Activated CD8-positive, alpha-beta memory T cell treated with anti-CD3 and anti-CD28 coated beads for 4 hours (primary cell): ENCODE measurements at places on chromosomes 13 and 19.

- DNase-seq: no peak
Measured at GRCh38 chr19:15423130-15423529, 4.3 kb upstream of the AKAP8L start.

- DNase-seq: no peak
Measured at GRCh38 chr13:97223711-97224541, 1.8 kb downstream of the MBNL2 start.

DNA sequence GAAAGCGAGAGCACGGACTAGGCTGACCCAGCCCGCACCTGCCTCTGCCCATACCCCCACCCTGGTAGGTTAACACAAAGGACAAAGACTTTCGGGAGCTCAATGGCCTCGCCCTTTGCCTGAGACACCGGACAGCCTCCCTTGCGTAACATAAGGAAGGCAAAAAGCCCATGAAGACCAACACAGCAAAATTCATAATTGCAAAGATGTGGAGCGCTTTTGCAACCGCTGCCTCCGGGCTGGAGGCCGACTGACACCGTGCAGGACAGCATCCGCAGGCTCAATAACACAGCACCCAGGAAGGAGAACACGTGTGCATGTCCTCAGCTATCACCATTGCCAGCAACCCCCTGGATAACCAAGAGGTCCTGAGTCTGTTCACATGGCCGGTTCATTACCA is 15.4 kb downstream of the LILRA1 start:
- DNase-seq: no peak

- DNase-seq: no peak
Measured at GRCh38 chr13:100244431-100244830, 155.5 kb downstream of the PCCA start.

GRCh38 chr19:42402376-42403116 is 12.4 kb upstream of the CNFN start:
- DNase-seq: no peak

GRCh38 chr19:31415322-31415721 is 66.1 kb upstream of the TSHZ3 start:
- no peak for DNase-seq

- DNase-seq: no peak
Measured at GRCh38 chr13:60758637-60759036, 361.6 kb downstream of the TDRD3 start.

DNA sequence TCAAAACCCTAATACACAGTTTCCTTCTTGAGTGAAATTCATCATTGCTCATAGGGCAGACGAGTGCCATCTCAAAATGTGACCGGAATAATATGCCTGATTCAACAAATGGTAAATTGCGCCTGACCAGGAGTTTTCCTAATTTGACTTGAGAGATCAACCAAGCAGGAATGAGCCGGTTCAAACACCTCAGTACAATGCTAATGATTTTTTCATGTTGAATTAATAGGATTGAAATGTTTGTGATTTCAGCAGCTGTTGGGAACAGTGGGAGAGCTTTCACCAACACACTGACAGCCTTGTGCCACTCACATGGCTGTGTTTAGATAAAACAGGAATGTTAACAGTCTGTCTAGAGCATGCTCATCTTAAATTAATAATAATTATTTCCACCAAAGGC is 484.8 kb downstream of the PCDH9 start:
- no peak for DNase-seq

- DNase-seq: no peak
Measured at GRCh38 chr13:44395976-44396694, 22.5 kb downstream of the SERP2 start.

DNA sequence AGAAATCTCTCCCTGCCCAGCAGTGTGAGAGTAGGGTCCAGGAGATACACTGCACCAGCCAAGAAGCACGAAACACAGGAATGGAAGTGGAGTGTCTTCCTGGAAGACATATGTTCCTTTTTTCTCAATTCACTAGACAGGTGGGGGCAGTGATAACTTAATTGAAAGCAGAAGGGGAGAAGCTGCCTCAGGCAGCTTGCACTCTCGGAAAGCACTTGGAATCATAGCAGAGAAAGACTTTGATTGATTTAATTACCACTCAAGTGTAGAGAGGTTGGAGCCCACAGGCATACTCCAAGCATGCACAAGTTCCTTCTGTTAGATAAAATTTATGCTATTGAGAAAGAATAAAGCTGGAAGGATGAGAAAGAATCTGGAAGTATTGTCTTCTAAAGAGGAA is 249.4 kb downstream of the SLITRK6 start:
- no peak for DNase-seq

DNA sequence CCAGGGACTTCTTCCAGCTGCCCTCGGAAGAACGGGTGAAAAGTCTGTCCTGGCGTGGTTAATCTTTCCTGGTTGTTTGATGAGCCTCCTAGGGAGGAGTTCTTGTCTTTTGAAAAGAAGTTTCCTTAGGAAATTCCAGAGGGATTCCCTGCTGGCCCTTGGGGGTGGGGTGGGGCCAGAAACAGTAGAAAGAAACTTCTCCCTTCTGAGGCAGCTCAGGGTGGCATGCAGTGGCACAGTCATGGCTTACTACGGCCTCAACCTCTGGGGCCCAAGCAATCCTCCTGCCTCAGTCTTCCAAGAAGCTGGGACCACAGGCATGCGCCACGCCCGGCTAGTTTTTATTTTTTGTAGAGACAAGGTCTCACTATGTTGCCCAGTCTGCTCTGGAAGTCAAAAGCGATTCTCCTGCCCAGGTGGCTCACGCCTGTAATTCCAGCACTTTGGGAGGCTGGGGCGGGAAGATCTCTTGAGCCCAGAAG is 1.5 kb downstream of the ZNF101 start:
- DNase-seq: no peak

- no peak for DNase-seq
Measured at GRCh38 chr13:60019119-60019993, 144.4 kb downstream of the DIAPH3 start.

DNA sequence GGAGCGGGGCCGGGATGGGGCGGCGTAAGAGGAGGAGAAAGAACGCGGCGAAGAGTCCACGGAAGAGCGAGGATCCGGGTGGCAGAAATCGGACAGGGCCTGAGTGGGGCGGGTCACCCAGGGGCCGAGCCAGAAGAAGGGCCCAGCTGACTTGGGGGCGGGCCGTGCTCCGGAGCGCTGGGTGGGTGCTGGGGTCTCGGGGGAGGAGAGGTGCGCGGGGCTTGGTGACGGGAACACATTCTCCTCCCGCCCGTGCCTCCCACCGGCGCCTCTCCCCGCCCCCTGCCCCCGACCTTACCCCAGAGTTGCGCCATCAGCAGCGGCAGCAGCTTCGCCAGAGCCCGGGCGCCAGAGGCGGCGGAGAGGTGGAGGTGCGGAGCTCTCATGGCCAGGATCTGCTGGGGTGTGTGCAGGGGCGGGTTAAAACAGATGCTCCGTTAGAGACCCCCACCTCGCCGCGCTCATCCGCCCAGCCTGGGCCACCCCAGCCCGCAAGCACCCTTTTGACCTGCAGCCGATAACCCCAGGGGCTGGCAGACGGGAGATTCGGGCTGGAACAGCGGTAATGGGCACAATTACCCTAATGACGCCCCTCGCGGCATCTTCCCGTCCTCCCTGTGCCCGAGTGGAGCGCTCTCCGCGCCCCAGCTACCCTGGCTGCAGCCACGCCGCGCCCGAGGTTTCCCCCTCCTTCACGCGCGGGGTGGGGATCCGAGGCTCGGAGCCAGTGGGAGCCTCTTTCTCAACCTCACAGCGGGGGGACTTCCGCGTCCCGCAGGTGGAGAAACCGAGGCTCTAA is 565 bp downstream of the KLK10 start:
- DNase-seq: no peak

- no peak for DNase-seq
Measured at GRCh38 chr13:102440259-102440936, 38.5 kb upstream of the FGF14 start.

DNA sequence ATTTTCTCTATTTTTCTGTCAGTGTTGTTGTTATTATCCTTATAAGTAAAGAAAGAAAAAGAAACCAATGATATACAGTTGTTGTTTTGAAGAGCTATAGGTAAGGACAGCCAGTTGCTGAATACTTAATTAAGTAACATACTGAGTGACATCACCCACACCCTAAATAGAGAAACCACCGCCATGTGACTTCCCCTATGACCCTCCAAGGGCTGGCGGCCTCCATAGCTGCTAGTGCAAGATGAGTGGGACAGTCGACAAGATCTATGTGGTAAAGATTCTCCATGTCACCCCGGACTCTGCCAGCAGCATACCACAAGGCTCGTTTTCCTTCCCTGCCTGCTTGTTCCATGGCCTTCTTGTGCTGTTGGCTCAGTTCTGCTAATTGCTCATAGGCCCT is 221.1 kb downstream of the DNAJC15 start:
- DNase-seq: no peak

GRCh38 chr13:51823863-51824262 is 19.9 kb upstream of the DHRS12 start:
- DNase-seq: no peak

- no peak for DNase-seq
Measured at GRCh38 chr13:105139048-105139379, 1396.4 kb downstream of the EFNB2 start.

DNA sequence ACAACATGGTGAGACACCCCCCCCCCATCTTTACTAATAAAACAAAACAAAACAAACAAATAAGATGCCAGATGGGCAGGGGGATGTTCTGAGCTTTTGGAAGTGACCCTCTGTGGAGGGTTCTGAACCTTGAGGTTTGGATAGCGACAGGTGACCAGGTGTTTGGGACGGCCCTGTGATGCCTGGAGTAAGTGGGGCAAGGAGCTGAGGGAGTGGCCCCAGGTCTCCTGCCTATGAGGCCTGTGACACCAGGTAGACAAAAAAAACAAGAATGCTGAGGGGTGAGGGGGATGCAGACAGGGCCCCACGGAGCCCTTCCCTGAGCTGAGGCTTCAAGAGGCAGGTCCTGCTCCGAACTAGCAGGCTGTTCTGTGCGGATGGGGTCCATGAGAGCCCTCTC is 9.2 kb downstream of the ADGRE2 start:
- no peak for DNase-seq

- no peak for DNase-seq
Measured at GRCh38 chr13:45828256-45828968, 23.1 kb downstream of the SIAH3 start.

DNA sequence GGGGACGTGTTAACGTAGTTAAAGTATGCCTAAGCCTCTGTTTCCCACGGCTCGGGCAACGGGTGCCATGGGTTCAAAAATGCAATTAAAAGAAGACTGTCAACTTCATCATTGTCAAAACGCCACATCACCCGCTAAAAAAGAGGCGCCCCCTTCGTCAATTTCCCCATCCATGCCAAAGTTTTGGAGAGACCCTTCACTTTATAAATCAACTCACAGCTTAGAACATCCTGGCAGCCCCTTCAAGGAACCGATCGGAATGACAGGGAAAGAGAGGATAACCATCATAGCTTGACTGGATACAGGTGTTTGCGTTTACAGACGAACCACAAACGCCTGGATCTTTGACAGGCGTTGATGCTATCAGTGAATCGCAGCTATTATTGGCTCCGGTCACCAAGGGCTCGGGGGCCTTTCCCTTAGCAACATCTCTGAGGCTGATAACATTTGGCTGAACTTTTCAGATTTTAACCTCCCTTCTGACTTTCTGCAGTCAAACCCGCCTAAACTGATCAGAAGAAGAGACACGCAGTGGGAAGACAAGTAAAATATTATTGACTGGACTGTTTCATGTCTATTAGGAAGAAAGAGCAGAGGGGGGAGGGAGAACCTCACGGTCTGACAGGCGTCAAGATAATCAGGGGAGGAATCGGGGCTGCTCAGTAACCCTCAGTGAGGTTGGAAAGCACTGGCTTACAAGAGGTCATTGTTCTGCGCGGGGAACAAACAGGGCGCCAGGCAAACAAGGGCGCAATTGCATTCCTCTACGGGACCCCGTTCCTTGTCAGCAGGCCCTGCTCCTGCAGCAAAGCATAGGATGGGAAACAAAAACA is 322.5 kb upstream of the ZNF507 start:
- no peak for DNase-seq

DNA sequence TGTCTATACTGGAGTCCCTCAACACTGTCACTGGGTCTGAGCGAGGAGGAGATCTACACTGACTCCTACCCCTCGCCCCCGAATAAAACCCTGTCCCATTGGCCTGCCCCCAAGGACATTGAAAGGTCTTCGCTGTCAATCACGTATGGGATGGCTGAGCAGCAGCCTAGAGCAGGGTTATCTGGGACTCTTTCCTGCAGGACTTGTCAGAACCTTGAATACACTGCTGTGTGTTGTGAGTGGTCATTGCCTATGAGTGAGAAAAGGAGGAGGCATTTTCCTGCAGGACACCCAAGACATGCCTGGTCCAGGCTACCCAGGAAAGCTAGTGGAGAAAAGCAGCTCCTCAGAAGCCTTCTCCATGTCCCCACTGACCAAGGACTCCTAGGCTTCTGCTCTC is 9.6 kb downstream of the PVR start:
- no peak for DNase-seq

GRCh38 chr13:56986121-56986520 is 154.6 kb upstream of the PRR20A start:
- no peak for DNase-seq

- no peak for DNase-seq
Measured at GRCh38 chr13:88068975-88069374, 397.8 kb downstream of the SLITRK5 start.

DNA sequence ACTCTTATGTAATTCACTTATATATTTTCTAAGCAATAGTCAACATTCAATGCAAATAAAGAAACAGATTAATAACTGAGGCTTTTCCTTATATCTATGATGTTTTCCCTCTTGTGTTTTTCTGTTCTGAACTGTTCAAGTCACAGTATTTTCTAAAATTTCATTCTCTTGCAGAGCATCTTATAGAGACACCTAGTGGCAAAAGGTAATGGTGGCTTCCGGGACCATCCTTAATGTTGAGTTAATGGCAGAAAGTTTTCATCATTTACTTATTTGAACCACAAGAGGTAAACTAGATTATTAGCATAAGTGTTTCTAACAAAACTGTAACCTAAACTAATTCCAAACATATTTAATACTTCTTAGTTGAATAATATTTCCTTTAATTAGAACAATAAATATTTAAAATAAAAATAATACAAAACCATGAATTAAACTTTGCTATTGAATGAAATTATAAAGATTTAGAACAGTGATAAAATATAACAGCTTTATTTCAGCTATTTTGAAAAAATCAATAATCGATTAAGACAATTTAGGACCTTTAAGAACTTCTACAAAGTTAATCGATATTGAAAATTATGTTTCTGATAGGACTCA is 1.7 kb upstream of the SLITRK5 start:
- DNase-seq: no peak

DNA sequence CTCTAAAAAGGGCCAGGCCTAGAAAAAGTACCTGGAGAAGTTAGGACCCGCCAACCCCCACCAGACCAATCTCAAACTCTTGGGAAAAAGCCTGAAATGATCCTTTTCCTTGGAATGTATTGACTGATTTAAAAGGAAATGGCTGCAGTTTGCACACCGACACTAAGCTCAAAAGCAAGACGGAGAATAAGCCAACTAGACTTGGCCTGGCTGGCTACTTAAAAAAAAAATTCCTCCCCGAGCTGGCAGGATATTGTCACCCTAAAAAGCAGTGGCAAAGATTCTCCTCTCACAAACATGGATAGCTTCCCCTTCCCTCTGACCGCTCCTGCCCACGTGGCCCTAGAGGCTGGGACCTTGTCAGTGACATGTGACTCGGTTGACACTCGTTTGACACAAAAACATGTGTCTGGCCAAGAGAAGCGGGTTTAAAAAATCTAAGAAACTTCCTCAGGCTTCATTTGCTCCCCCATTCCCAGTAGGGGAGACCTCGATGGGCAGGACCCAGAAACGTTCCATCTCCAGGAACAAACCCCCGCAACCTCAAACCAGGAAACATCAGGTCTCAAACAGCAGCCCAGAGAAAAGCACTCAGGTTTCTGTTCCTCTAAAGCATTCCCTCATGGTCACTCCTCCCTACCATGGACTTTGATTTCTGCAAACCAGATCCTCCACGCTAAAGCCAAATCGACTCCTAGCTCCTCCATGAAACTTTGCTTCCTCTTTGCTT is 1.3 kb downstream of the RFX1 start:
- DNase-seq: no peak
